NCI-H524 treated with DMSO at 0.1 percent for 48 hours (cell line): ENCODE measurements at places on chromosomes 13 and 19.
A peak's percentile ranks its signal among the peaks of the same experiment; 100 is the strongest.

DNA sequence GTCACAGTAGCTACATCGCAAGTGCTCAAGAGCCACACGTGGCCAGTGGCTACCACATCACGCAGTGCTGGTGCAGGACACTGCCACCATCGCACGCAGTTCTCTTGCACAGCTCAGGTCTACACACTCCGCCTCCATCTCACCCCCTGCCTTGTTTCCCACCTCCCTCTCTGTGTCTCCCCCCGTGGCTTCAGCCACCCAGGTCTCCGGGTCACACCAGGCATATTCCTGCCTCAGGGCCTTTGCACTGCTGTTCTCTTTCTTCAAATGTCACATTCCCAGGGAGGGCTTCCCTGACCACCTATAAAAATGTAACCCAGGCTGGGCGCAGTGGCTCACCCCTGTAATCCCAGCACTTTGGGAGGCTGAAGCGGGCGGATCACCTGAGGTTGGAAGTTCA is 10.6 kb downstream of the CCDC8 start:
- no peak for DNase-seq

GRCh38 chr19:7254590-7254989 is 39.6 kb downstream of the INSR start:
- DNase-seq: no peak

DNA sequence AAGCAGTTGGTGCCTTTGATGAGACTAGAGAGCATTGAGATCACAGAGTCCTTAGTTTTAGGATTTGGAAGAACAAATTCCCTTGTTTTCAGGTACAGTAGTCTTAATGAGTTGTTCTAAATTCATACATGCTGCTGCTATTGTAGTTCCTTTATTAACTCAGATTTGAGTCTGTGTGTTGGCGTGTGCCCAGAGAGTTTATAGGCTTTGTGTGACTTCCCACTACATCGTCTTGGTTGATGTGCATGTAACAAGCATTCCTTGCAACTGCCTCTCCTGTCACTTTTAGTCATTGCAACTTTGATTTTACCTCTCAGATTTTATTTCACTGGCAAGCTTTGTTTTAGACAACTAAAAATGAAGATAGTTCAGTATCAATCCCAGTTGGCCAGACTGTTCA is 135.5 kb downstream of the ZAR1L start:
- no peak for DNase-seq

DNA sequence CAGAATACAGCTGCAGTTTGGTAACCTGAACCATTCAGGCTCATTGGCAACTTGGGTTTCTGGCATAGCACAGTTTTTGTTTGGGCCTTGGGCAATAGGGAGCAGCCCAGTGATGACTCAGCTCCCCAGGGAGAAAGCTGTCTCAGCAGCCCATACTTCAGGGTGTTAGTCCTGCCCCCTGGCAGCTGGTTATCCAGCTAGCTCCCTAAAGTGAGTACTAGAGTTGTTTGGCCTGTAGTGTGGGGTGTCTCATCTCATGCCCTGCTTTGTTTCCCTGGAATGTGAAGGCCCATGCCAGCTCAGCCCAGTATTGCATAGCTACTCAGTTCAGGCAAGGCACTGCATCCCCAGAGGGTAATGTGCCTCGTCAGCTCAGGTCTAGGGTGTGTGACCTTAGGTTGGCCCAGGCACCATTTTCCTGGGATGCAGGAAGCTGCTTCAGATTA is 18.2 kb upstream of the ZNF543 start:
- DNase-seq: no peak

DNA sequence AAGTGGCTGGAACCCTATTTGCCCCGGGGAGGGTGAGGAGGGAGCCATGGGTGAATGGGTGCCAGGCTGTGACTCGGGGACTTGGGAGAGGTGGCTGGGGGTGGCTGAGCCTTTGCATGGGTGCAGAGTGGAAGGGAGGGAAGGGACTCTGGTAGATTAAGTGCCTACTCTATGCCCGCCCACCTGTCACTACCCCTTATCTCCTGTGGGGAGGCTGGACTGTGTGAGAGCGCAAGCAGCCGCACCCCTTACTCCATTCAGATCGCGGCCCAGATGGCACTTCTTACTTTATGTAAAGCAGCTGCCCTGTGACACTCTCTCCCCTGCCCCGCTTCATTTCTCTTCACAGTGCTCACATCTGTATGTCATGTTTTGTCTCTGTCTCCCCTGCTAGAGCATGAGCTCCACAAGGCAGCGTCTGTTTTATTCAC is 2.9 kb downstream of the KASH5 start:
- peak; percentile 93 for DNase-seq

DNA sequence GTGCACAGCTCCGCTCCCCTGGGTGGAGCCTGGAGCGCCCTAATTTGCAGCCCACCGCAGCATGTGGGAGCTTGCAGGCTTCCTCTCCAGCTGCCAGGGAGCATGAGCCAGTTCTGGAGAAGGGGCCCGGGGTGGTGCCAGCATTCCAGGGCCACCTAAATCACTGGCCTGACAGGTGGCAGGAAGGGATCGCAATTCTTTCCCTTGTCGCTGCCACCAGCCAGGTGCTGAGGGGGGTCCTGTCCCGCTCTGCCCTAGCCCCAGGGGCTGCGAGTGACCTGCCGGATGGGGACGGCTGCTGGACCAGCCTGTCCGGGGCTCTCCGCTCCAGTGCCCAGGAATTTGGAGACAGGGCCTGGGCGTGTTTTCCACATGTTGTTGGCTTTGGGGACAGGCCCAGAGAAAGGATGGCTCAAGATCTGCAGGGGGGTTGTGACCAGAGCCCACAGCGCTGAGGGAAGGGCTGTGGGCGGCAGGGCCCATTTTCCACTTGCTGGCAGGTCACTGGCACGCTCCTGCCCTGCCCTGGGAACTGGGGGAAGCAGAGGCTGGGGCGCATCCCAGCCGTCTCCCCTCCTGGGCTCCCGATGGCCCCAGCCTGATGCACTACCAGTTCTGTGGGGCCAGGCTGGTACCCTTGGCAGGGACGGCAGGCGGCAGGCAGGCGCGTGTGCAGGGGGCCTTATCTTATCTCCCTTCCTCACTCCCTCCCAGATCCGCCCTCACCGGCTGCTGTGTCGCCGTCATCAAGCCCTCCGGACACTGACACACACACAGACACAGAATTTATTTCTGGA is 9.5 kb downstream of the NDUFA11 start:
- no peak for DNase-seq

DNA sequence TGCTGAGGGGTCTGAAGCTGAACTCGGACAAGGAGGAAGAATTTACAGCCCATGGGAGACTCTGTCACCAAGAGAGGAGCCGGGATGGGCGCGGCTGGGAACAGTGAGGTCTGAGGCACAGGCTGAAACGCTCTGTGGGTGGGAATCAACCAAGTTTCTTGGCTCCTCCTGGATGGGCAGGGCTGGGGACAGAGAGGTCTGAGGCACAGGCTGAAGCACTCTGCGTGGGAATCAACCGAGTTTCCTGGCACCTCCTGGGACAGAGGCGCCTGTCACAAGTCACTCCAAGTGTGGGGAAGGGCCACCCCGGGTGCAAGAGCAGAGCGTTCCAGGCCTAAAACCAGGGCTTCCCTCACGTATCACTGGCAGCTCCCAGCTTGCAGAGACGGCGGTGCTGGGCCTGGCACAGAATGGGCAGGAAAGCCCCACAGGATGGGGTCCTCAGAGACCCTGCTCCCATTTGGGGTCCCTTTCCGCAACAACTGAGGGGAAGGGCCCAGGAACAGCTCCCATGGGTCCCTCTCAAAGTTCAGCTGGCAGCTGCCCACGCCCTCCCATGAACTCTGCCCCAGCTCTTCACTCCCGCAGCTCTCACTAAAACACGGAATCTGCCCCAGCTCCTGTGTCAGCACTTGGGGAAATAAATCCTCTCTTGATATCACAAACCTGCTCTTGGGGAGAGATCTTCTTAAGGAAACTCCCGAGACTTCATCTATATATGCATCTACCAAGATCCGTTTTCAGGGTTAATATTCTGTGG is 18.5 kb downstream of the AP3D1 start:
- DNase-seq: no peak

DNA sequence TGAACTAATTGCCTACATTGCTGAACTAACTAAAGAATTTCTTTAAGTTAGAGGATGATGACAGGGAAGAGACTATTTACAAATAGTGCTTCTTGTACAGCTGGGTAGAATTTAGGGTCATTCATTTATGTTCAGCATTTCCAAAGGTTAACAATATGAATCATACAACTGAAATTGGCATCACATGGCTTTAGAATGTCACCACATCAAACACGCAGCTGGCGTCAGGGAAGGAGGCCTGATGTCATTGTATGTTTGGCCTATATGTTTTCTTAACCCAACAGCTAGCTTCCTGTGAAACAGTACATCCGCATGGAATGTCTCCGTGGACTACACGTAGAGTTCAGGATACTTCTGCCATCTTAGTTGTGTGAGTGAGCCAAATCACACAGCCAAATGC is 99.0 kb upstream of the TNFSF11 start:
- DNase-seq: no peak

DNA sequence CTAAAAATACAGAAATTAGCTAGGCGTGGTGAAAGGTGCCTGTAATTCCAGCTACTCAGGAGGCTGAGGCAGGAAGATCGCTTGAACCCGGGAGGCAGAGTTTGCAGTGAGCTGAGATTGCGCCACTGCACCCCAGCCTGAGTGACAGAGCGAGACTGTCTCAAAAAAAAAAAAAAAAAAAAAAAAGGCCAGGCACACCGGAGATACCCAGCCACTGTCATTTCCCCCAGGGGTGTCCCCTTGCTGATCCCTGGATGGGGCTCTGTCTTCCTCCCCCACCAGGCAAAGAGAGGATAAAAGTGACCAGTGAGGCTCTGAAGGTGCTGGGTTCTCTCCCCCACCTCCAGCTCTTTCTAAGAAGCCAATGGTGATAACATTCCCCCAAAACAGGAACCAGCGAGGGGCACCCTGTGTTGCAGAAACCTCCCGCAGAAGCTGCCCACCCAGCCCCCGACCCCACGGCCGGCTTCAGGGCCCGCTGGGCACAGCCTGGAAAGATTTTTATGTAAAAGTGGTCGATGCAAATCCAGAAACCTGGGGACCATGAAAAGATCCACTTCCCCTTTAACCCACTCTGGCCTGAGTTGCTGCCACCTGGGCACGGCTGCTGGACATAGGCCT is 61.4 kb upstream of the KLF2 start:
- no peak for DNase-seq

- DNase-seq: no peak
These were observed 31.6 kb upstream of the USP12 start for GRCh38 chr13:27203186-27203585.

DNA sequence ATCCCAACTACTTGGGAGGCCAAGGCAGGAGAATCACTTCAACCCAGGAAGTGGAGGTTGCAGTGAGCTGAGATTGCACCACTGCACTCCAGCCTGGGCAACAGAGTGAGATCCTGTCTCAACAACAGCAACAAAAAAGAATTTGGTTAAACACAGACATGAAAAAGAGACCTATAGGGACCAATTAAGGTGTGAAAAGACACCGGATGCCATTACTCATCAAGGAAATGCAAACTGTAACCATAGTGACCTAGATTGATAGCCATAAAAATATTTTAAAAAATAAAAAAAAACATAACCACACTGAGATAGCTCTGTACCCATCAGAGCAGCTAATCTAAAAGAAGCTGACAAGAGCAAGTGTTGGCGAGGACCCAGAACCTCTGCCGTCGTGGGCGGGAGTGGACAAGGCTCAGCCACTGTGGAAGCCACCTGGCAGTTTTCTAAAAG is 37.1 kb upstream of the ISYNA1 start:
- no peak for DNase-seq

DNA sequence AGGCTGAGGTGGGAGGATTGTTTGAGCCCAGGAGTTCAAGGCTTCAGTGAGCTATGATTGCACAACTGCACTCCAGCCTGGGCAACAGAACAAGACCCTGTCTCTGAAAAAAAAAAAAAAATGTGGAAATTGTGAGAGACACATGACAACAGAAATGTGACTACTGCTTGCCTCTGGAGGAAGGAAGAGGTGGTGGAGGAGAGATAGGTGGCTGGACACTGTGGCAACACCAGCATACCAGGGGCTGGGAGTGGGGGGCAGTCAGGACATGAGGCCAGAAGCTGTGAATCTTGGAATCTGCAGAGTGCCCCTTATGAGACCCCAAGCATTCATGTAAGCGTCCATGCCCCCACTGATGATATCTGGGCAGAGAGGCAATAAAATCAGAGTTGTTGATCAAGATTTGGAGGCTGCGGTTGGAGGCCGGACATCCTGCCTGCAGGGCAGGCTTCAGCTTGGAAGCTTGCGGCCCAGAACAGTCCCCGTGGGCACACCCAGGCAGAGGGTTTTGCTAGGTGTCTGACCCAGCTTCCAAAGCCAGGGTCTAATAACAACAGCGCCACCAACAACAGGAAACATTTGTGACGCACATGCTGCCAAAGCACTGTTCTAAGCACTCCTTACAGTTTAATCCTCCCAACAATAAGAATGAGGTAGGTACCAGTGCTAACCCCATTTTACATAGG is 16.9 kb downstream of the FAM187B start:
- no peak for DNase-seq

GRCh38 chr19:34094960-34095359 is 77.3 kb upstream of the LSM14A start:
- no peak for DNase-seq

DNA sequence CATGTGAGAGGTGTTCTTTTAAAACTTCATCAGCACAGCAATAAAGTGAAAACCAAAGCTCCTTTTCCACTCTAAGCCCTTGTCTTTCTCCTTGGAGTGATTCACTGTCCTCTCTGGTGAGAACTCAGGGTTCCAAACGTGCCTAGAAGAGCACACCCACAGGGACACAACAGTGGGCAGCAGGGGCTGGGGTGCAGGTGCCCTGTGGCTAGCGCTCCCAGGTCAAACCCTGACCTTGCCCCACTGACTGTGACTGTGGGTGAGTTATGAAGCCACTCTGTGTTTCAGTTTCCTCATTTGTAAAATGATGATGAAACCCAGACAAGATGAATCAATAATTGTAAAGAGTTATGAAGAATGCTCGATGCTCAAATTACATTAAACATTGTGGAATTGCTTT is 37.6 kb upstream of the IGFL1 start:
- no peak for DNase-seq

DNA sequence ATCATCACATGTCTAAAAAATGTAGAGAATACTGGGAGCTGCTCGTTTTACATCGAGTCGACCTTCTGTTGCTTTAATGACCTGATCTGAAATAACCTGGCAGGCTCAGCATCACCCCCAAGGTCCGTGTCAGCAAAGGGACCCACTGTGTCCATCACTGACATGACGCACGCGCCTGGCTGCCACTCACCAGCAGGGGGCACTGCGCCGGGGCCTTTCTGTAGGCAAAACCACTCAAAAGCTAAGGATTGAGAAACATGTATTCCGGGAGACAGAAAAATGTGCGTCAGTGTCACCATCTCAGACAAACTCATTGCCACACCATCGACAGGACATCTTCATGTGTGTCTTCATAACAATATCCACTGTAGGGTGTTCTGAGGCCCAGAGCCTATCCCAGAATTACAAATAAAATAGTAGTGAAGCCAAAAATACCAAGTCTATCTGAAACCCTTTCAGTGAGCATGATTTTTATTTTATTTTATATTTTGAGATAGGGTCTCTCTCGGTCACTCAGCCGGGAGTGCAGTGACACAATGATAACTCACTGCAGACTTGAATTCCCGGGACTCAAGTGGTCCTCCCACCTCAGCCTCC is 130.3 kb upstream of the LSM14A start:
- no peak for DNase-seq

GRCh38 chr19:23384166-23384565 is 11.1 kb downstream of the ZNF91 start:
- DNase-seq: no peak
